ENCODE measurements at places on chromosomes 6 and 20.
A peak's percentile ranks its signal among the peaks of the same experiment; 100 is the strongest.

DNA sequence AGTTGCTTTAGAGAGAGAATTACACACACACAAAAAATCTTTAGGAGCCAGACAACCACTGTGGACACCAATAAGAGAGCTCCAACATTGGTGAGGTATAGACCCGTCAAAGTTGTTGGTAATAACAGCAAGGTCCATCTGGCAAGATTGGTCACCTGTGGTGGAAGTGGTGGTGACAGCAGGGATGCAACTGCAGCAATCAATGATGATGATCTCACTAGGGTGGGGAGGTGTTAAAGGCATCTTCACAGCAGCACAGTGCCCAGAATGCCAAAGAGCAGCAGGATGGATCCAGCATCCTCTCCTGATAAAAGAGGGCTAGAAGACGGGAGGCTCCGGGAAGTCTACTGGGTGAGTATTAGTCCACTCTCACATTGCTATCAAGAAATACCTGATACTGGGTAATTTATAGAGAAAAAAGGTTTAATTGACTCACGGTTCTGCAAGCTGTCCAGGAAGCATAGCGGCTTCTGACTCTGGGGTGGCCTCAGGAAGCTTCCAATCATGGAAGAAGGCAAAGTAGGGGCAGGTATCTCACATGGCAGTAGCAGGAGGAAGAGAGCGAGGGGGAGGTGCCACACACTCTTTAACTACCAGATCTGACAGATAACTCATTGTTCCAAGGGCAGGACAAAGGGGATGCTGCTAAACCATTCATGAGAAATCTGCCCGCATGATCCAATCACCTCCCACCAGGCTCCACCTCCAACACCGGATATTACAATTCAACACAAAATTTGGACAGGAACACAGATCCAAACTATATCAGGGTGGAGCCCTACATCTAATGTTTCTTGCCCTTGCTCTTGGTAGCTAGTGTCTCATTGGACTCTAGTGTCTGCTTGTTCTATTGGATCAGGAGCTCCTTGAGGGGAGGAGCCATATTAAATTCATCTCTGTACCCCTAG is 48.9 kb downstream of the KLHL31 start:
- no peak for DNase-seq

DNA sequence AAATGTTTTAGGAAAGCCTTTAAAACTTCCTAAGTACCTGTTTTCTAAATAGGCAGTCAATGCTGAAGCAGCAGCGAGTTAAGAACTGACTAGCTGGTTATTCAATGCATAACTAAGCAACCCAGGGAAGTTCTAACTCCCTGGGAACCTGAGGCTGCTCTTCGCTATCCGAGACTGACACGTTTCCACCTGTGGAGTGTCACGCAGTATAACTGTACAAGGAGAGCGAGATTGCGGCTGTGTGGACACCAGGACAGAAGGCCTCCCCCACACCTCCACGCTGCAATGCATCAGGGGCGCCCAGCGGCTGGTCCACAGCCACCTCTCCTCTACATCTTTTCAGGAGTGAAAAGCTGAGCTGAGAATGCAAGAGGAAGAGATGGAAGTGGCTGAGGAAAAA is 8.0 kb downstream of the PXDC1 start:
- no peak for DNase-seq

DNA sequence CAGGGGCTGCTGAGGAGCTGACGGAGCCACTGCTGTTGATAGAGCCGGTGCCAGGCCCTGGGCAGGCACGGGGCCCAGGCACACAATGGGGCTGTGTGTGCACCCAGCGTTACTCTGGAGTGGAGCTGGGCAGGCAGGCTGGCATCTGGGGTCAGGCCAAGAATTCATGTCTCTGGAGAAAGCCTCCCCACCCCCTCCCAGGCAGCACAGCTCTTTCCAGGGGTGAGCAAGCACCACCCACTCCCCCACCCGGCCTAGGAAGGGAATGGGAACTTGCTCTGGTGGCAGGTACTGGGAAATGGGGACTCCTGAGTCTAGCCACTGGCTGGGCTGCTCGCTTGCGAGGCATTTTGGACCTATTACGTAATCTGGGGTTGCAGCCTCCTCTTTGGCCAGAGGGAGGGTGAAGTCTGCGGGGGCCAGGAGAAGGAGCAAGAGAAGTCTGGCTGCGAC is 22.7 kb downstream of the TFEB start:
- no peak for DNase-seq

DNA sequence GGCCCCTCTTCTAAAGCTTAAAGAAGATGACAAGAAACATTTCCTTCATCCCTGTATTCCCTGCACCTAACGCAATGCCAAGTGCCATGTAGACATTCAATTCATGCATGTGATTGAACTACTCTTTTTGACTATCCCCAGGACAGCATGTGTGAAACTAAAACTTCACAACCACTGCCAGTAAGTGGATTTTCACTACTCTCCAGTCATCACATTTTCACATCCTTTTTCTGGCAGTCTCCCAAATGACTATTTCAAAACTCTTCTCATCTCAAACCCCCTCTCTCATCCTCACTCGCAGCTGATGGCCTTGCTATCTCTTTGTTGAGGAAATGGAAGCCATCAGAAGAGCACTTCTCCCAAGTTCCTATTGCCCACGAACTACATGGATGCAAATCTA is 122.6 kb downstream of the OPRM1 start:
- no peak for DNase-seq

GRCh38 chr6:142271476-142271875 is 30.3 kb upstream of the ADGRG6 start:
- DNase-seq, result no peak

DNA sequence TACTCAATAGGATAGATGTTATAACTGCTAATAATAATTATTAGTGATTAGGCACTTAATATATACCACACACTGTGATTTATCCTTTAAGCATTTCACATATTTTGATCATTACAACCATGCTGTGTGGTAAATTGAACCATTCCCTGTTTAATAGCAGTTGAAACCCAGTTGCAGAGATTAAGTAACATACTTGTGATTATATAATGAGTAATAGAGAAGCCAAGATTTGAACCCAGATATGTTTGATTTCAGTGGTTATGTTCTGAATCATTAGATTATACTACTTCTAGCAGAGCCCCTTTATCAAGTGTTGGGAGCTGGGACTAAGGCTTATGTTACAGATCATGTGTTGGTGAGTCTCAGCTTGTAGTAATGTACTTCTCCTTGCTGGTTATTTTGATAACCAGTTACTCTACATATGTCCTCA is 44.1 kb downstream of the STK4 start:
- DNase-seq, result no peak

DNA sequence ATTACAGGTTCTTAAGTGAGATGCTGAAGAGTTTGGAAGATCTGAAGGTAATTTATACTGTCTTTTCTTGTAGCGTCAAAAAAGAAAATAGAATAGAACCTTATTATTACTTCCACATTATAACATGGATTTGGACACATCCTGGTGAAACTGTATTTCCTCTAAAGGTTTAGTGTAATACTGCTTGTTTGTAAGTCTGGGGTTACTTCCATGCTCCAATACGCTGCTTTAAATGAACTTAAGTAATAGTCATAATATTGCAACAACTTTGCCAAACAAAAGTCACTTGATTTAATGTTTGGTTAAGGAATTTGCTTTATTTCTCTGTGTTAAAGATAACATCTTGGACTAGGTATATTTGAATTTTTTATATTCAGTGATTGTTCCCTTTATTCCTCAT is 11.5 kb upstream of the SNRNP48 start:
- DNase-seq, result no peak

- peak; percentile 37 for DNase-seq
These were observed 98.5 kb downstream of the INSM1 start for GRCh38 chr20:20466341-20466879.

GRCh38 chr6:25399885-25400284 is 120.7 kb downstream of the CARMIL1 start:
- DNase-seq, result no peak
